ENCODE measurements at places on chromosomes 1 and 21.

- DNase-seq = no peak
These were observed 93.2 kb downstream of the CTH start for GRCh38 chr1:70504176-70504820.

DNA sequence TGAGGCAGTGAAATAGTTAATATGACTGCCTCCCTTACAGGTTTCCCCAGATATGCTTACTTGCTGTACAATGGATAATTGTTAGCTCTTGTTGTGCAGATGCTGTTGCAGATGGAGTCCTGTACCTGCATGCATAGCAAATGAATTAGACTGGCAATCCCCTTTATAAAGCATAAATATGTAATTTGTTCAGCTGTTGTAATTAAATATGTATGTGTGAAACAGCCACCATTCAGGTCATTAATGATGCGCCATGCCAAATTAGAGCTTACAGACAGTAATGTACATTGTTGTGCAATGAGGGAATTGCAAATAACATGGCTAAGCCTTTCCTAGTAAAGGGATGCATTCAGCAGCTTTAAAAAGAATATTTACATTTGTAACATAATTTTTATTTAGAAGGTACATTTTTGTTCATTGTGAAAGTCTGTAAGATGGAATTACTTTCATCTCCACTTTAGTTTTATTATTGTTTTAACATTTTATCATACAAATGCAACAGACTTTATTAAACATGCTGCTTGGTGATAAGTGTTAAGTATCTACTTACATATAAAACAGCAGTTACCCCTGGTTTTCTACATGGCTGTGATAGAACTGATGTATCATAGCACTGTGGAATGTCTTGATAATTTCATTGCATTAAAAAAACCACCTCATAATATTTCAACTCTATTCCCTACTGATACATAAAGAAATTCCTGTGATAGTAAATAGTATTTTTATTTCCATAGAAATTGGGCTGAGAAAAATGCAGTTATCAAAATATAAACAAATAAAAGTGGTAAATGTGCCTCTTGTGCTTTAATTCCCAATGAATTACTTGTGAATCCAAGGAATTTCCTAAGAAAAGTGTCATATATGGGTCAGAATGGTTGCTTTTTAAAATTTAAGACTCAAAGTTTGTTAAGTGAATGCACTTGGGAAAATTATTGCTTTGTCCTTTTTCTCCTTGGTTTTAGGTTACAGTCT, 99.0 kb downstream of the NFIA start:
- DNase-seq = no peak

DNA sequence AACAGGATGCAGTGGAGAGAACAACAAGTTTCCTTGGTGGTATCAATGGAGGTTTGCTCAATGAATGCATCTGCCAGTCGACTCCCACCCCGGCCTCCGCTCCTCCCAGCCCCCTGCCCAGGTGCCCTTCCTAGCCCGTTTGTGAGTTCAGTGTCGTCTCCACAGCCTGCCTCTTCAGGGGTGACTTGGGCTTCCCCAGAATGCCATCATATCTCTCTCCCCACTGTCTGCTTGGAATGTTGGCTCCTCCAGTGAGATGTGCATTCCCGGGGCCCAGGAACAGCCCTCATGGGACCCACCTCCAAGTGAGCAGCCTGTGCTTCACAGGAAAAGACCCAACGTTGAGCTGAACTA, 30.5 kb downstream of the MATN1 start:
- DNase-seq = no peak

- DNase-seq = no peak
These were observed 218.0 kb upstream of the KIAA0040 start for GRCh38 chr1:175410560-175410959.

GRCh38 chr1:153934746-153935145, 11.8 kb downstream of the DENND4B start:
- DNase-seq = no peak

Measured in fibroblast of lung (primary cell).